ENCODE measurements at places on chromosomes 1 and 21. TPM values are rescaled to one million over a fixed set of nuclear protein-coding genes. Genes with fewer than 3 reads are reported as not detected.

DNA sequence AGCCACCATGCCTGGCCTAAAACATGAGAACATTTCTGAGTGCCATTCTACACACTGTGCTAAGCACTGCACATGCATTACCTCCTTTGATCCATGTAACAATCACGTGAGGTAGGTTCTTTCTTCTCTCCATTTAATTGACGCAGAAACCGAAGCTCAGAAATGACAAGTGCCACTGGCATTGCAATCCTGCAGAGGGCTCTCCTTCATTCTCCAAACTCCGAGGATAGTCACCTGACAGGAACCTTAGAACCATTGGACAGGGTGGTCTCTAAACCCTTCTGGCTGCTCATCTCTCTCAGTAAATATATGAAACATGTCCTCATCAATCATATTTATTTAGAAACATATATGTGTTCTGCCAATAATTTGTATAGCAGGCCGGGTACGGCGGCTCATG is 167.1 kb upstream of the JUN start:
- no peak for DNase-seq
- H3K36me3 ChIP-seq: no peaks in the 10 kb centered on the region
- no peaks in the 10 kb centered on the region for H3K4me1 ChIP-seq
- H3K27ac ChIP-seq: no peak overlapping the region

DNA sequence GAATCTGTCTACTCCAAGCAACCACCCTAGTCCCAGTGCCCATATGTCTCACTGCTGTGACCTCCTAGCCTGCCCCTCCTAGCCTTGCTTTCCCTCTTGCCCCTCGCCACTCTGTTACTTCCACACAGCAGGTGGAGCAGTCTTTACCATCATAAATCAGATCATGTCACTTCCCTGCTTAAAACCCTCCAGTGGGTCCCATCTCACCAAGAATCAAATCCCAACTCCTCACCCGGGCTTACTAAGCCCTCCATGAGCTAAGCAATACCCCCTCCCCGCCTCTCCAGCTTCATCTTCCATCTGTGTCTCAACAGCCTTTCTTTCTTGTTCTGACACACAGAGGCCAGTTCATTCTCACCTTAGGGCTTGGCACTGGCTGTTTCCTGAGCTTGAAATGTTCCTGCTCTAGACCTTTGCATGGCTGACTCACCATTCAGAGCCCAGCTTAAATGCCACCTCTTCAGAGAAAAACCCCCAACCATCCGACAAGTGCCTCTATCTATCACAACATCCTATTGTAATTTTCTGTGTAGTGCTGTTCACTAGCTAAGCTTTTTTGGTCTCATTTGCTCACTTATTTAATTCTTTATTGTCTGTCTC is 22.3 kb downstream of the KNCN start:
- no peak overlapping the region for H3K27ac ChIP-seq
- H3K4me3 ChIP-seq: no peak overlapping the region
- no peaks in the 10 kb centered on the region for H3K36me3 ChIP-seq
- H3K4me1 ChIP-seq: peaks cover 13% of the 10 kb centered on the region
- H3K27me3 ChIP-seq: no peaks in the 10 kb centered on the region

- no peaks in the 10 kb centered on the region for H3K36me3 ChIP-seq
- no peak overlapping the region for H3K4me3 ChIP-seq
- no peaks in the 10 kb centered on the region for H3K27me3 ChIP-seq
- peaks cover 20% of the 10 kb centered on the region for H3K4me1 ChIP-seq
- peak; percentile 58 for DNase-seq
These were observed 35.5 kb downstream of the COQ8A start for GRCh38 chr1:226975259-226976250.

GRCh38 chr1:111507411-111508201 is 4.2 kb upstream of the ADORA3 start:
- H3K36me3 ChIP-seq: no peaks in the 10 kb centered on the region
- H3K27ac ChIP-seq: peak overlapping the region; percentile 76
- H3K4me3 ChIP-seq: peak overlapping the region; percentile 11
- peaks cover 18% of the 10 kb centered on the region for H3K4me1 ChIP-seq
- DNase-seq: peak; percentile 87

RYR2 gene
- not detected for total RNA-seq

DNA sequence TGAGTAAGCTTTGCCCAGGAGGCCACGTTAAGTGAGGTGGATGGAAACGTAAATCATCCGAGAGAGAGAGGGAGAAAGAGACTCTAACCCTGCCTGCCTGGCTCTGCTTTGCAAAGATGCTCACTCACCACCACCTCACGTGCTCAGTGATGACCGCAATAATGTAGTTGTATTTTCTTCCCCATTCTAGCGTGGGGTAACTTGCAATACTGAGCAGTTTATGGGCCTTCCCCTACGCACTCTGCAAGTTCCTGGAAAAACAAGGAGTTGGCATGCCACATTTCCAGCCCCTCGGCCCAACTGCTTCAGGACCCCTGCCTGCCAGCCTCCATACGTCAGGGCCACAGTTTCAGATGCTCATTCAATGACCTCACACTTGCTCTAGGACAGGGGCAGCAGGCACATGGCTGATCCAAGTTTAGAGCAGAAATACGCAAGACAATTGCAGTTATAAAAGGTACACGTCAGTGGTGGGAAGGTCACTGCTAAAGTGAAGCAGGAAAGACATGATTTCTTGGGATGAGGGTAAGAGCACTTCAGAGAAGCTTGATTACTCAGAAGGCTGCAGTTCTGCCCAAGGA is 112.5 kb upstream of the RAB4A start:
- no peaks in the 10 kb centered on the region for H3K27me3 ChIP-seq
- H3K4me1 ChIP-seq: no peaks in the 10 kb centered on the region
- H3K27ac ChIP-seq: no peak overlapping the region
- no peak for DNase-seq
- H3K4me3 ChIP-seq: no peak overlapping the region

KIAA0040 gene
- 4.0 TPM for total RNA-seq

GRCh38 chr1:26281971-26282370 is 2.1 kb downstream of the SH3BGRL3 start:
- H3K27ac ChIP-seq: no peak overlapping the region

GRCh38 chr21:38383411-38384237 is 114.7 kb downstream of the ERG start:
- H3K36me3 ChIP-seq: no peaks in the 10 kb centered on the region
- H3K27me3 ChIP-seq: no peaks in the 10 kb centered on the region
- H3K27ac ChIP-seq: no peak overlapping the region
- DNase-seq: no peak
- no peak overlapping the region for H3K4me3 ChIP-seq

Measured in SJSA1 (cell line).